NCI-H510A treated with DMSO at 0.1 percent for 48 hours (cell line): ENCODE measurements at places on chromosomes 1 and 21.

DNA sequence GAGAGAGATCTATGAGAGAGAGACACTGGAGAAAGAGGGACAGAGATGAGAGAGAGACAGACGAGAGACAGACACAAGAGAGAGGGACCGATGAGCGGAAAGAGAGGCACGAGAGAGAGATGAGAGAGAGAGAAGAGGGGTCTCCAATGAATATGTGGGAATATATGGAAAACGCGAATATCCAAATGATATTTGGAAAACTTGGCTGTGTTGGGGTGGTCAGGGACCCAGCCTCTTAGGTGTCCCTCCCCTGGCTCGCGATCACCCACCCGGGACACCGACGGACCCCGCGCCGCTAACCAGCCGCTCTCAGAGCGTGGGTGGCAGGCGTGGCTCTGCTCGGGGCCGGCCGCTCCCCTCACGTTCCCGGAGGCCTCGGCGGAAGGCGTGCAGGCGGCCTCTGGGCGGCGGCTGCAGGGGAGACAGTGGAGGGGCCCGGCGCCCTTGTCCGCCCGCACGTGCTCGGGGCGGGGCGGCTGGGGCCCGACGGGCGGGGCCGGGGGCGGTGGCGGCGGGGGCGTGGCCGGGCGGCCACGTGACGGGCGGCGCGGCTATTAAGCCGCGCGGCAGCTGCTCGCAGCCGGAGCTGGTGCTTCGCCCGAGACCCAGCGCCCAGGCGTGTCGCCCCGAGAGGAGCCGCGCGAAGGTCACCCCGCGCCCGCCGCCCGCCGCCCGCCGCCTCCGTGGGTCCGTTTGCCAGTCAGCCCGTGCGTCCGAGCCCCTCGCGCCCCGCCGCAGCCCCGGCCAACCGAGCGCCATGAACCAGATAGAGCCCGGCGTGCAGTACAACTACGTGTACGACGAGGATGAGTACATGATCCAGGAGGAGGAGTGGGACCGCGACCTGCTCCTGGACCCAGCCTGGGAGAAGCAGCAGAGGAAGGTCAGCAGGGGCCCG is at the start of gene ACTN2:
Gene ACTN2 (plus strand): TSS at position 583 of the 898 bp plus-strand sequence. CDS start 175 bp downstream, at position 758.
- DNase-seq = peak; percentile 14

GRCh38 chr1:1602304-1602967 is 2.5 kb upstream of the FNDC10 start:
- DNase-seq = no peak

- DNase-seq = no peak
Measured at GRCh38 chr1:28135371-28136168, 40.9 kb downstream of the PTAFR start.

GRCh38 chr1:204974327-204974726 is 68.7 kb upstream of the CNTN2 start:
- DNase-seq = no peak

DNA sequence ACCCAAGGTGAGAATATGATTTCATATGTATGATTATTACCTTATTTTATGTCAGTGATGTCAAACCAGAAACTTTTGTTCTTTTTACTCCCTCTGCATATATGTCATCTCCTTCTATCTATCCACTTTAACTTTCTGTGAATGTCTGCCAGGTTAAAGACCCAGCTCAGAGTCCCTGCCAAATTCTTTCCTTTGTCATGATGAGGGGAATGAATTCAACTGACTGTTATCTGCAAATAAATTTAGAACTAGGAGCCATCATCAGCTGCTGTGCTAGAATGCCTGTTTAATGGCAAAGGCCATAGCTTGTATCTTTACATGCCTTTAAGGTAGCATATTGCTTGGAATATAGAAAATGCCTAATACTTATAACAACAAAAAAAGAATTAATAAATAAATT is 815.6 kb upstream of the NEGR1 start:
- DNase-seq = no peak

GRCh38 chr1:36607263-36607651 is 124.5 kb upstream of the CSF3R start:
- DNase-seq = no peak

GRCh38 chr1:108612496-108612895 is 48.4 kb downstream of the HENMT1 start:
- no peak for DNase-seq

GRCh38 chr1:3115275-3116149 is 46.5 kb downstream of the PRDM16 start:
- DNase-seq = no peak

DNA sequence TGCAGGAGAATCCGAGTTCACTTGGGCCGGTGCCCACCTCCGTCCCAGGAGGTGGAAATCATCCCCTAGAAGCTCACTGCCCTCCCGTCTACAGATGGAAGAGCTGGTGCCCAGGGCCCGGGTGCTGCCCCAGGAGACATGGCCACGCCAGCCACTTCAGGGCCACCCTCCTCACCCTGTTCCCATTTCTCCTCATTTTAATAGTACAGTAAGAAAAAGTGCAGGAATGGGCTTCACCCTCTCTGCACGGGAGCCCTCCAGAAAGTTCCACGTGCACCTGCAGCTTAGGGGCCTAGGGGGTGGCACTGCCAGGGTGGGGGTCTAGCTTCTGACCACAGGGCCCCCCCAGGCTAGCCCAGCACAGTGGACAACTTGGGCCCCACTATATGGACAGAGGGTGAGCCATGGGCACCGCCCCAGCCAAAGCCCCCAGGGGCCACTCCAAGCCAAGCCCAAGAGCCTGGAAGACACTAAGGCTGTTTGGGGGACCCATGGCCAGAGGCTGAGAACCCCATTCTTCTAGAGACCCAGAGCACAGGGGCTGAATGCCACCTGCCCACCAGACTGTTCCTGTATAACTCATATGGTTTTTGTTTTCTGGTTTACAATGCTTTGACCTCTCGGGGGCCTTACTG is 3.4 kb upstream of the FTCD start:
- no peak for DNase-seq

DNA sequence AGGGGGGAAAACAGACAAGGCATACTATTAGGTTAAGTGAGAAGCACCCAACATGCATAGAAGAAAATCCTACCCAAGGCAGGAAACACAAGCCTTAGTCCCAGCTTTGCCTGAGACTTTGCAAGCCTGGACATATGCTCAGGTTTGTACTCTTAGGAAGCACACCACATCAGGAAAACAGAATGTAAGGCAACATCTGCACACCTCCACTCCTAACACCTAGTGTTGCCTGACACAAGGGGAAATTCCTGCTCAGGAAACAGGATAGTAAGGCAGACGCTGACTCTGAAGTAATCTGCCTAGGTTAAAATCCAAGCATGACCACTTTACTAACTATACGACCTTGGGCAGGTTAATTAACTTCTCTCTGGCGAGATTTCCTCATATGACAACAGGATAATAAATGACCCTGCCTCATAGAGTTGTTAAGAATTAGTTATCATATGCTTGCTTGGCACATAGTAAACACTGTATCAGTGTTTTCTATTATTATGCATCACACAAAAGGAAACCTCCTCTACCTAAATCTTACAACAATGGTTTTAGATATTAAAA is 119.8 kb downstream of the ZZZ3 start:
- no peak for DNase-seq

DNA sequence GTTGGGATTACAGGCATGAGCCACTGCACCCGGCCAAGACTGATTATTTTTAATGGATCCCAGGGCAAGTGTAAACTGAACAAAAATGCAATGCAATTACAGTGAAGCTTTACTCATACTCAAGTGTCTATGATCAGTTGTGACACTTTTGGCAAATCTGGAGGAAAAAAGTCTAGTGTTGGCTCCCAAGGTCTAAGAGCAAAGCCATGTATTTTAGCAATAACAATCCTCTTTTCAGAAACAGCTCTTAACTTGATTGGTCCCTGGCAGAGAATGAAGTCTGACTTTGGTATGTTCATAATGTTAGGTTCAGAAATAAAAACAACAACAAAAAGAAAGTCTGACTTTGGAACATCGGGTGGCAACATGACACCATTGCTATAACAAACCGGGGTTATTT is 40.2 kb upstream of the C1orf53 start:
- DNase-seq = no peak

GRCh38 chr1:61604261-61604660 is 120.7 kb downstream of the TM2D1 start:
- DNase-seq = no peak

DNA sequence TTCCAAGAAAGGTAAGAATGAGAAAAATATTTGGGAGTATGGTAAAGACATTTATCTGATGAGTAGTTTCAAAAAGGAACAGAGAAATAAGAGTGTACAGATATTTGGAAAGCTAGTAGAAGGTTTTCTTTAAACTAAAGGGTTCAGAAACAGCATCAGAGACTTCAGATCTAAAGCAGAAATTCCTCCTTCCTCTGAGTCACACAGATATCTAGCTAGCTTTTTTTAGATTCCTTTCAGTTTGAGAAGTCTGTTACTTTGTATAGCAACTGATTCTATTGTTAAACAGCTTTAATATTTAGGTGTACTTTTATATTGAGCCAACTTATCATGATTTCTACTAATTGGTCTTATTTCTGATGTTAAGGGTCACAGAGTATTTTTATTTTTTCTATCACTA is 4.7 kb downstream of the AMY2B start:
- no peak for DNase-seq

GRCh38 chr1:218499011-218499691 is 154.0 kb downstream of the TGFB2 start:
- no peak for DNase-seq

DNA sequence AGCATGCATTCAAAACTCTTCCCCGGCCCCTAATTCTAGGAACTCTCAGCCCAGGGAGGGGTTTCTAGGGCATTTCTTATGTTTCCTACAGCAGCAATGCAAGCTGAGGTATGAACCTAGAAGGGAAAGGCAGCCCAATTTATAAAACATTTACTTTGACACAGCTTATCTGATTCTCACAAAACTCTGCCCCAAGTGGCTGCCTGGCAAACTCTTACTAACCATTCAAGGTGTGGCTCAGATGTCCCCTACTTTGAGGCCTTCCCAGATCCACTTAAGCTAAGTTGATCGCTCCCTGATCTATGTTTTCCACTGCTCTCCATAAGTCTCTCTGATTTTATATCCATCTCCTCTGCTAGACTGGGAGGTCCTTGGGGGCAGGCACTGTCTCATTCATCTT is 35.4 kb downstream of the AK2 start:
- no peak for DNase-seq

- DNase-seq = no peak
Measured at GRCh38 chr1:40363721-40364120, 9.8 kb upstream of the SMAP2 start.

DNA sequence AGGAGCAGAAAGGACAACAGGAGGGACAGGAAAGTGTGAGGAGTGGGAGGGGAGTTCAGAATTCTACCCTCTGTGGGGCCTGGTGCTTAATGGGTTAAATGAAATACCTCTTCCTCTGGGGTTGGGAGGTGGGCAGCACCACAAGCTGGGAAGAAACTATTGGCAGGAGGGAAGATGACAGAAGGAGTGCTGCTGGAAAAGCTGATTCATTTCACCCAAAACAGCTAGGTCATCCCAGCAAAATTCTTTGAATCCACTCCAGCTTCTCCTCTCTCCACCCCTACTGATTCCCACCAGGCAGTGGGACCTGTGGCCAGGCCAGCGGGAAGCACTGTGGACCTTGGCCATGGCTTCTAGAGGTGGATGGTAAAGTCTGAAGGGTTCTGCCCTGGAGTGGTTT is 12.8 kb downstream of the BCAN start:
- DNase-seq = no peak

DNA sequence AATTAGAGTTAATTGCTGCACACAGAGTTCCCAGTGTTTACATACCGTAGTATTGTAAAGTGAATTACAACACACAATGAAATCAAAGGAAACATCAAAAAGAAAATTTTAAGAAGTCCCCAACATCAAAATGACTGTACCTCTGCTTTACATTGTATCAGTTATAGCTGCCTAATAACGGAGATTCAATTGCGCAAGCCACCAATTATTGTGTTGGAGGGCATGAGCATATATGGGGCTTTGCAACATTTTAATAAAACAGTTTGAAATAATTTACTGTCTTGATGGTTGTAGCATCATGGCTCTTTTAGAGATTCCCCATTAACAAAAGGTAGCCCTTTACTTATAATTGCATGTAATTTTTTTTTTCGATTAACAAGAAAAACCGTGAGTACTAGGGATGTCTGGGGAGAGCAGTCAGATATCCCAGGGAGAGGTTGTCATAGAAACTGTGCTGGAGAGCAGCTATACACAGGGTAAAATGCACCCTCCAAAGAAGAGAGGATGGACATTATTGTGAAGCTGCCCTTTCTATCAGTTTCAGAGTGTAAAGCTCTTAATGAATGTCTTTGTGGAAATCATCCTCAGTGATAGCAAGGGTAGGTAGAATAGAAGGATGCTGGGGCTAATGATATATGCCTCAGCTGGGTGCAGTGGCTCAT is 55.9 kb upstream of the BTG3 start:
- no peak for DNase-seq

DNA sequence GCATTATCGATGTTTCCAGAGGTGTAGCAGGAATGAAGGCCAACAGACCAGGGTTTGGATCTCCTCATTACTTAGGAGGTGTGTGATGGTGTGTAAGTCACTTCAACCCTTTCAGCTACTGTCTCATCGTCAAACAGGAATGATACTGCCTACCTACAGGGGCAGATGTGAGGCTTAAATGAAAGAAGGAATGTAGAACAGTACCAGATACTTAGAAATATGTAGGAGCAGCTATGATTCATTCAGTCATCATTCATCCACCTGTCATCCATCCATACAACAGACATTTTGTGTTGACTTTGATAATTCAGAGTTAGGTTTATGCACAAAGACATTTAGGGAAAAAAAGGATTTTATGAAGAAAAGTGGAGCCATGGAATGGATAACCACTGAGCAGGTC is 486.9 kb upstream of the DAB1 start:
- DNase-seq = no peak

DNA sequence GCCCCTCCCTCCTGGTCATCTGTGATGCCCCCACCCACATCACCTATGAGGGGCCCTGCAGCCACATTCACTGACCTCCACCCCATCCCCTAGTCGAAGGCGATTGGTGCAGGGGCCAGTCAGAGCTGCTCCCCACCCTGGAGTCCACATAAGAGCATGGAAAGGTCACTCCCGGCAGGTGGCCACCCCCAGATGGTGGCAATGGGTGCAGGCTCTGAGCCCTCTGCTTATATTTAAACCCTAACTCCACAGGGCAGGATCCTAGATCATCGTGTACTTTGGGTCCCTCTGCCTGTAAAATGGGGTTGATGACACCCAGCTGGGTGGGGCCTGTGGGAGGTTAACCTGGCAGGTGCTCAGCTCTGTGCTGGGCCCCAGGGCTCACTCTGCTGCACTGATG is 186.8 kb upstream of the C1orf174 start:
- no peak for DNase-seq

- no peak for DNase-seq
Measured at GRCh38 chr1:204513117-204513716, 3.0 kb upstream of the MDM4 start.
